HAP-1 (cell line): ENCODE measurements at places on chromosomes 13 and 19.

DNA sequence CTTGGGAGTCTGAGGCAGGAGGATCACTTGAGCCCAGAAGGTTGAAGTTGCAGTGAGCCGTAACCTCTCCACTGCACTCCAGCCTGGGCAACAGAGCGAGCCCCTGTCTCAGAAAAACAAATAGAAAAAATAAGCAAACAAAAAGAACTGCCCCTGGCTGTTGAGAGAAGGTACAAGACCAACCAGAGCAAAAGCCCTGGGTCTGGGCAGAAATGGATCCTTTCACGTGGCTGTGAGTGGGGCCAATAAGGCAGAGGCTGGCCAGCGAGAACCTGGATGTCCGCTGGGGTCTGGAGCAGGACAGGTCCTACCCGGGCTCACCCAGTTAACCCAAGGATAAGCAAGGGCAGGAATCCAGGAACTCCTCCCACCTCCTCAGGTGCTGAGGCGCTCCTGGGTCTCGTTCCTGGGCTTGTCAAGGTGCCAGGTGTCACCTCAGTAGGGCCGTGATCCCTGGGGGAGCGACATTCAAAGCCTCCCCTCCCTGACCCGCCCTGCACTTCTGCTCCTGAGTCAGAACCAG, 4.7 kb upstream of the SLC5A5 start:
- no peak for DNase-seq

DNA sequence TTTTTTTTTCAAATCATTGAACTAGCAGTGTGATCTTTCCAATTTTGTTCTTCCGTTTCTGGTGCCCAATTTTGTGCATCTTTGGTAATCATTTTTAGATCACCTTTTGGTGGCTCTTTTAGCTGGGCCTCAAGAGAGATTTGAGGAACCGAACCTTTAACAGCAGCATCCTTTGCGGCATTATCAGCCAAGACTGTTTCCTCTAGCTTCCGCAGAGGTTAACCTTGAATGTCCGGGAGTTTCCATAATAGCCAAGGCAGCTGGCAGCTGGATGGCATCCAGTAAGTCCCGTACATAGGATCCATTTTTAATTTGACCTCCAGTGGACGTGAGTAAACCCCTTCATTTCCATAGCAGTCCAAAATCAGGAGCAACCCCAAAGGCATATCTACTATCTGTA, 9.6 kb downstream of the IRGC start:
- no peak for DNase-seq

GRCh38 chr13:47671776-47672175, 329.3 kb downstream of the SUCLA2 start:
- no peak for DNase-seq

- peak; percentile 26 for DNase-seq
Observed at GRCh38 chr19:33799476-33799875, 2.8 kb downstream of the KCTD15 start.

DNA sequence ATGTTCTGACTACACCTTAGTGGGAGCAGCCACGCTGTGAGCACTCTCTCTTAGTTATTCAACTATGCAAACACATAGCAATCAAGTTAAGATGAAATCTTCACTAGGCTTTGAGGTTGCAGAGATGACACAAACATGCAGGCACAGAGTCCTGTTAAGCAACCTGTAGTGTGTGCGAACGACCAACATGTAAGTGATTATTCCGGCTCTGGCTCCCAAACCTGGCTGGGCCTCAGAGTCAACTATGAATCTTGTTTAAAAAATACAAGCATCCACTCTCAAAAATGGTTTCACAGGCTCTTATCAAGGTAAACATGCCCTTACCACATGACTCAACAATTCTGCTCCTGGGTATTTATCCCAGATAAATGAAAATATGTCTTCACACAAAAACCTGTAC, 91.4 kb downstream of the IRS2 start:
- DNase-seq, result no peak

DNA sequence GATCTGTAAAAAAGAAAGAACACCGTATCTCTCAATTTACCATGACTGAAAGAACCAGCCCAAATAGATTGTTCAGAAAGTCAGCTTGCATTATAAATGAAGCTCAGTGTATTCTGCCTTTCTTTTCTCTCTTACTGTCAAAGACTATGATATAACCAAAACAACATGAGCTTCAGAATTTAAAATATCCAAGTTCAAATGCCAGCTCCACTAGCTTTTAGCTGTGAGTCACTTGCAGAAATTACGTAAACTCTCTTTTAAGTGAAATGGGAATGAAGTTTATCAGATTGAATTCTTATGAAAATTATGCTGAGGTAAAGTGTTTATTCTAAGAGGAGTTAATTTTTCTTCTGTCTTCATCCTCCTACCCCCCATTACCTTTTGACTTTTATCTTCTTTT, 20.0 kb upstream of the POSTN start:
- no peak for DNase-seq

GRCh38 chr19:30116530-30116929, 174.5 kb downstream of the URI1 start:
- no peak for DNase-seq

- peak; percentile 93 for DNase-seq
Observed at GRCh38 chr19:18450931-18451836, 13.3 kb upstream of the ISYNA1 start.

DNA sequence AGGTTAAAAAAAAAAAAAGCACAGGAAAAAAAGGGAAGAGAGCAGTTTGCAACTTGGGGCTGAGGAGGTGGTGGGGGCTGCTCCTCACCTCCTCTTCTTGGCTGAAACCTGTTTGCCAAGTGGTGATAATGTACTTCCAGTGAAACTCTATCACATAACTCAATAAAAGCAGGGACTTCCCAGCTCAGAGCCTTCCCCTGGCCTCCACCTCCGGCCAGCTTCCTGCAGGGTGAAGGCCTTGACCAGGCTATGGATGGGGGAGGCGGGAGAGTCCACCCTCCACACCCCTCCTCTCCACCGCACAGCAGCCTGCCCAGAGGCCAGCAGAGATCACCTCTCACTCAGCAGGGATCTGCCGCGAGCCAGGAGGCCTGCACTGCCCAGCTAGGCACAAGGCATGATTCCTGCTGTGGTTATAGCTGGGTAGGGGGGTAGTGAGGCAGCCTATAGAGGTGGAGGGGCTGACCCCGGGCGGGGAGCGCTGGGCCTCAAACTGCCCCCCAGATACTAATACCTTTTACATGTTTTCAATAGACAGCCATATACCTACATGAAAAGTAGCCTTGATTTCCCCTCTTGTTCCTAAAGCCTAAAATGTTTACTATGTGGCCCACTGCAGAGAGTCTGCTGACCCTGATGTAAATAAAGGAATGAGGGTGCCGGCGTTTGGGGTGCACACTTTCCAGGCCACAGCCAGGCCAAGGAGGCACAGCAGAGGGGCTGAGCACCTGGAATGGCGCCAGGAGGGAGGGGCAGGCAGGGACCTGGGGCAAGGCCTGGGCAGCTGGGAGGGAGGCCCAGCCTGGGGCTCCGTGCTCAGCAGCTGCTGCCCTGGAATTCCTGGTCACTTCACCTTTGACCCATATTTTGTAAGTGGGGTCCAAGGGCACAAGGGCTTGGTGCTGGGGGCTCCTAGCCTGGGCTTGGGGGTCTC, 10.3 kb downstream of the ZNF787 start:
- DNase-seq, result no peak

DNA sequence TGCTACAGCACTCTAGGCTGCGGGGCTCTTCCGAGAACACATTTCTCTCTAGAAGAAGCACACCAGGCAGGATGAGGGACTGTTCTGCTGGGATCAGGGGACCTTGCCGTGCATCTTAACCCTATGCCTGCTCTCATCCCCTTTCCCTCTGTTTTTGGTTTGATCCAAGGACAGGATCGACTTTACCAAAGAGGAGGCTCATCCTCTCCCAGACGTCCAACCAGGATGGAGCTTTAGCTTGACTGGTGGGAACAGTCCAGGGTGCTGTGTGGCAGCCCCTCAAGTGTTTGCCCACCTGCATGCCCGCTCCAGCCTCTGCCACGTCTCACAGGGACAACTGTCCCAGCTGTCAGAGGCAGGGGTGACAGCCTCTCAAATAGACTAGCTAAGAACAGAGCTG, 42.3 kb upstream of the KCTD15 start:
- no peak for DNase-seq

GRCh38 chr13:30157616-30157993, 149.7 kb downstream of the KATNAL1 start:
- DNase-seq, result no peak

GRCh38 chr13:35603593-35604285, 127.2 kb upstream of the MAB21L1 start:
- no peak for DNase-seq

GRCh38 chr13:23087880-23088279, 92.9 kb upstream of the SGCG start:
- DNase-seq, result peak; percentile 75

GRCh38 chr13:78194904-78195639, 276.4 kb upstream of the EDNRB start:
- DNase-seq, result no peak

- DNase-seq, result peak; percentile 22
Observed at GRCh38 chr19:41263042-41263849, 926 bp upstream of the HNRNPUL1 start.

- no peak for DNase-seq
Observed at GRCh38 chr19:28242317-28242927, 970.5 kb downstream of the UQCRFS1 start.

- DNase-seq, result no peak
Observed at GRCh38 chr19:2428756-2429711, 1.6 kb upstream of the TIMM13 start.

GRCh38 chr19:4328243-4328990, 10.2 kb downstream of the STAP2 start:
- DNase-seq, result no peak

GRCh38 chr19:49458567-49458903, 5.5 kb downstream of the ALDH16A1 start:
- no peak for DNase-seq

DNA sequence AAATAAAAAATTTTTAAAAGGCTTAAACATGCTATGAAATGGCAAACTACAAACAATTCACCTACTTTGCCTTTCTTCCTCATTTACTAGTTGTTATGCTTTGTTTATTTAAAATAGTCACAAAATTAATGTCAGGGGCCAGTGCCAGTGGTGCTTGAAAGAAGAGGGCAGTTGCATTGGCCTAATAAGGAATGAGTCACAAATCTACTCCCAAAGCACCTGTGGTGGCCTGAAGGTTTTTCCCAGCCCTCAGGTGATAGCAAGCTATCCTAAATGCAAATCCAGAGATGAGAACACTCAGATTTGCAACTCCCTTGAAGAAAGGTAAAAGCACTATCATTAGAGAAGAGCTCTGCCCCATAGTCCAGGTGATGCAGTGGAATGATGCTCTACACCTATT, 103.6 kb downstream of the MBNL2 start:
- no peak for DNase-seq

DNA sequence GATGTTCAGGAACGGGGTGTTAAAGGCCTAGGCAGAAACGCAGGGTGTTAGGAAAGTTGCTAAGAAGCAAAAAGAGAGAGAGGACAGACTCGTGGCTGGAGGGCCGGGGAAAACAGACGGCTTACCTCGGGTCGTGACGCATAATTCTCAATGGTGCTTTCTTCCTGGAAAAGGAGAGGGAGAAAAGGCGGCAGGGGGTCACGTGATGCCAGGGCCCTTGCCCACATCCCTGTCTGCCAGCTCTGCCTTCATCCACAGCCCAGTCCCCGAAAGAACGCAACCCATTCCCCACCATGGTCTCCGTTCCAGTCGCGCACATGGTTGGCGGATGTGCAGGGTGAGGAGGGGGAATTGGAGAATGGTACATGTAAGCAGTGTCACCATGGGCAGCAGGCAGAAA, 1.6 kb downstream of the KRTDAP start:
- no peak for DNase-seq

- DNase-seq, result no peak
Observed at GRCh38 chr13:42707048-42707447, 74.3 kb upstream of the FAM216B start.

GRCh38 chr13:39432196-39432595, 170.8 kb downstream of the LHFPL6 start:
- DNase-seq, result no peak

DNA sequence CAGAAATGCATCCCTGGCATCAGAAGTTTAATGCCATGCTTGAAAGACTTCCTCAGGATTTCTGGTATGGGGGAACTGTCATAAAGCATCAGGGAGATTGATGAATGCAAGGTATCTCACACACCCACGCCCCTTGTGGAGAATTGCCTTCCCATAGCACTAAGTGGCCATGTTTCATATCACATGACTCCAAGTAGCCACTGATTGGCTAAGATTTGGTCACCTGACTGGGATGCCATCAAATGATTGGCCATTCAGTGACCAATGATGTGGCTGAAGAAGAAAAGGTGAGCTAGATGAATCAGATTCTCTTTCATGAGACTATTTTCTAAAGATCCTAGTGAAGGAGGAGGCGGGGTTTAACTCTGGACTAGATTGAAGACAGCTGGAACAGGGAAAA, 7.3 kb downstream of the KLK8 start:
- DNase-seq, result no peak

GRCh38 chr19:1774989-1775772, 21.9 kb downstream of the ONECUT3 start:
- peak; percentile 27 for DNase-seq

DNA sequence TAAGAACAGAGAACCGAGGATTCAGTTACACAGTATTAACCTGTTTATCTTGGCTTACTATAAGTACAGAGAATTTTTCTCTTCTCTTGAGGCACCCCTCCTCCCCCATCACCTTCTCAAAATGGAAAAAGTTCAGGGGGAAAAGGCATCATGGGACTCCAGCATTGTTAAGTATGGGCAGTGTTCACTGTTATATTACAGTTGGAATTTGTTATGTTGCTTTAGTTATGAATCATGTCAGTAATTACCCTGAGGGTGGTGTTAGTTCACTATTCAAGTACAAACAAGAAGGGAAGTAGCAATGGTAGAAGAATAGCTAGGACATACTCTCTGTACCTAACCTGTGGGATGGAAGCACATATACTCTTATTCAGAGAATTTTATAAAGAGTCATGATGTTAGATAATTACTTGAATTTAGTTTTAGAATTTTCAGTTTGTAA, 12.0 kb downstream of the LPAR6 start:
- no peak for DNase-seq

DNA sequence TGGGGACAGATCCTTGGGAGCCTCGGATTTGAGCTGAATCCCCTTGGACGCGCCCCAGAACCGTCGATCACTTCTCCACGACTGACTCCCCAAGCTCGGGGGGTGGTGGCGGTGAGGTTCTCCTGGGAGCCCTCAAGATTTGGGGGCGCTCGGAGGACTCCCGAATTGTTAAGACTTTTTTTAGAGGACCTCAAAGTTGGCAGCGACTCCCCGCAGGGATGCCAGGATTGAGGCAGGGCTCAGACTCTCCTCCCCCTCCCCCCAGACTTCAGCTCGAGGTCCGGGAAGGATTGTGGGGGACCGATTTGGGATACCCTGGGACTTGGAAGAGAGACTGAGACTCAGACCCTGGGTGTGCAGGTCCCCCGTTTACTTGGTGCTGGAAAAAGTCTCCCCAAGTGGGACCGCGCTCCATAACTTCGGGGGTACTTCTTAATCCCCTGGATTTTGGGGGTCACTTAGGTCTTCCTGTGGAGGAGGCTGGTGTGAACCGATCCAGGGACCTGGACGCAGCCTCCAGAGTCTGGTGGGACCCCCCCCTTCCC, 665 bp downstream of the VASP start:
- peak; percentile 40 for DNase-seq
